NCI-H1436 treated with DMSO at 0.1 percent for 48 hours (cell line): ENCODE measurements at places on chromosomes 5 and 9.

- no peak for DNase-seq
Measured at GRCh38 chr9:122213102-122213588, 15.6 kb downstream of the LHX6 start.

GRCh38 chr9:78775696-78776295 is 478.9 kb downstream of the PSAT1 start:
- DNase-seq = no peak

DNA sequence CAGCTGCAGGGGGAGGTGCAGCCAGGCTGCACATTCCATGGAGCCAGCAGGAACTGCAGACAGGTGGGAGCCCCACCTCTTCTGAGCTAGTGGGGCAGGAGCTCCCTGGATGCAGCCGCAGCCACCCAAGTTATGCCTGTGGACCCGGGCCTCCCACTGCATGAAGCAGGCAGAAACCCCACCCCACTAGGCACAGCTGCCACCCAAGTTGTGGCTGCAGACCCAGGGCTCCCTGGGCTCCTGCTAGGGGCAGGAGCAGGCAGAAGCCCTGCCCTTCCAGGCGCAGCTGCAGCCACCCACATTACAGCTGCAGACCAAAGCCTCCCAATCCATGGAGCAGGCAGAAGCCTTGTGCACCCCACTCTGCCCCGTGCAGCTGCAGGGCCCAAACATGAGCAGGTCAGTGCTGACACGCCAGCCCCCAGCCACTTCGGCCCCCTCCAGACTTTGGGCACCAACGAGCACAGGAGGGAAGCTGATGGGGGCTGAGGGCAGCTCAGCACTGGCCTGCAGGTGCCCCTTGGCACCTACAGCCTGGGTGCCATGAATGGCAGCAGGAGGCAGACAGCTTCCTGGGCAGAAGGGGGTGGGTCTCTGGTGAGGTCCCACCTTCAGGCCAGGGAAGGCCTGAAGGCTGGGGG is 106.9 kb downstream of the C9orf50 start:
- DNase-seq = no peak

GRCh38 chr5:167814040-167814439 is 477.4 kb upstream of the WWC1 start:
- DNase-seq = no peak

DNA sequence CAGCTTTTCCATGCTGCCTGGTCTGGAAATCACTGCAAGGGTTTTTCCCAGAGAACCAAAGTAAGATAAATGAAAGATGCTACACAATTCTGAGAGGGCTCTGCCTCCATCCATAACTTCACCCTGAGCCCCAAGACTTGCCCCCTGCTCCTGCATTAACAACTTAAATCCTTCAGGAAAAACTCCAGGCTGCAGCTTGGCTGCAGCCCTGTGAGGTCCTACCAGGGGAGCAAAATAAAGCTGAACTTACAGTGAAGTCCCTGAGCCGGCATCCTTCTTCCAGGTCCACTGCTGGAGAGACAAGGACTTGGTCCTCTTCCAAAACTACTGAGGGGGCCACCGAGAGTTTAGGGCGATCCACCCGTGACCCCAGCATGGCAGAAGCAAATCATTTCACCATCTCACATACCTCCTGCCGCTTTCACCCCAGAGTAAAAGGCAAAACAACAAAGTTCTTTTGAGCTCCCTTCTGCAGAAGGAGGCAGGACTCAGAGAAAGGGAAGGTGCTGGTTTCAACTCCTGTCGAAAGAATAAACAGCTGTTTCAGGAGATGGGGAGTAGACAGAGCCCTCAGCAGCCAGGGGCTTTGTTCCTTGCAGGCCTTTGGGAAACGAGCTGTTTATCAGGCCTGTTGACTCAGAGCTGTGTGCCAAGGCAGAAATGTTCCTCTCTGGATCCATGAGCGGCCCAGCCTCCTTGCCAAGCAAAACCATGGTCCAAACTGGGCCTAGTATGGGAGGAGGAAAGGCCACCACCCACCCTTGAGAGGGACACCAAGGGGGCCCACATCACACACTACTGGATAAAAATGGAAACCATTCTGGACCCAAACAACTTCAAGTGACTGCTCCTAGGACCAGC is 20.6 kb downstream of the GGTA1 start:
- no peak for DNase-seq

GRCh38 chr9:124873664-124874063 is 11.7 kb downstream of the ARPC5L start:
- no peak for DNase-seq

DNA sequence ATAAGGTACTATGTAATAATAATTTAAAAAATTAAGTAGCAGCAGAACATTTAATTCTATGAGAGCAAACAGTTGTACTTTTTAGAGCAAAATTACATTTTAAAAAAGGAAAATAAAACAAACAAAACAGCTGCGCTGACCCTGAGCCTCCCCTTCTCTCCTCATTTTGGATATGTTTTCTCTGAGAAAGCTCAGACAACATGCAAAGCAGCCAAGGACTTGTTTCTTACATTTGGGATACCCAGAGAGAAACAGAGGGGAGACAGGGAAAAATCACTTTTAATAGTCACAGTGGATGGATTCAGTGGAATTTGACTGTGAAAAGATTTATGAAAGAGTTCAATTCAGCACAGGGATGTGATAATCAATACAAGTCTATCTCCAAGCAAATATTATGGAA is 299.2 kb downstream of the EBF1 start:
- no peak for DNase-seq
